ENCODE measurements at places on chromosomes 7 and 10.

- no peak for DNase-seq
Observed at GRCh38 chr7:55690-56248, 136.6 kb upstream of the FAM20C start.

GRCh38 chr10:2610946-2611345 lies 456.4 kb upstream of the PFKP start:
- no peak for DNase-seq

GRCh38 chr10:127137391-127137790 lies 59.0 kb downstream of the INSYN2A start:
- no peak for DNase-seq

- peak; percentile 90 for DNase-seq
Observed at GRCh38 chr10:72364239-72364777, 9.6 kb upstream of the DNAJB12 start.

DNA sequence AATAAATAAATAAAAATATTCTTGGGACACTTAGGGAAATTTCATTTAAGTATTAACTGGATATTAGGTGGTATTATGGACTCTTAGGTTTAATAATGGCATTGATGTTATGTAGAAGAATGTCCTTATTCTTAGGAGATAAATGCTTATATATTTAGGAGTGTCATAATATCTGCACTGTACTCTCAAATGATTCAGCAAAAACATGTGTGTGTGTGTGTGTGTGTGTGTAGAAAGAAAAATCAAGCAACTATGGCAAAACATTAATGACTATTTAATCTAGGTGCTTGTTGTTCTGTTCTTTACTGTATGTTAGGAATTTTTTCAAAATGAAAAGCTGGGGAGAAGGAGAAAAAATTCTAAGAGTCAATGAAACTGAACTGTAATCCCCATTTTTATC lies 3.9 kb downstream of the ASNS start:
- no peak for DNase-seq

Measured in amniotic stem cell (primary cell).